Activated CD4-positive, alpha-beta T cell treated with anti-CD3 and anti-CD28 coated beads for 1 hour (primary cell): ENCODE measurements at places on chromosomes 1 and 21.

DNA sequence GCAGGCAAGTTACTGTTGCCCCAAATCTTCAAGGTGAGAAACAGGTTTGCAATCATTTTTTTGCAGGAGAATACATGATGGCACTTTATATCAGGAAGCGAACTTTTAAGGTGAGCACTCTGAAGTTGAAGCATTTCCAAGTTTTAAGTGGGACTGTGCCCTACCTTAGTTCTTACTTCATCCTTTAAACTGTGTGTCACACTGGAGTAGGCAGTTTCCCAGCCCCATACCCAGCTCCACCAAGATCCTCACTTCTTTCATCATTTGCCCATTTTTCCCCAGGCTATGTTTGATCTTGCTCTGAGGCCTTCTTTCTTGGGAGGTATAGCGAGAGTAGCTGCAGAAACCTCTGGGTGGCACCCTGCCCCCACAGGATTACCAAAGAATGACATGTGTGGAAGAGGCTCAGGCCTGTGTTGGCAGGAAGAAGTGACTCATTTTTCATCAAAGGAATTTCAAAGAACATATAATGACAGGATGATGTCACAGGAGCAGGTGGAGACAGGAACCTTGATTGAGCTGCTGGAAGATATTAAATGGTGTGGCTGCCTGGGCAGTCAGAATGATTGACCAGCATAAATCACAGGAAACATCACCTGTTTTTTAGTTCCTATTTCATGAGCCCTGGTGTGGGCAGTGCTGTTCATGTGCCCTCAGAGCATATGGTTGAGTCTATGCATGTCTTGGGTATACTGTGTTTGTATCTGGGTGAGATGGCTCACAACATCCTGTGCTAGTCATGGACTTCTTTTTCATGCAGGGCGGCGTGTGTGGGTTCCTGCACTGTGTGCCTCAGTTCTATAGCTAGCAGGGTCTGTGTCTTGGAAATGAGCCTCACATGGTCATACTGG is 20.8 kb upstream of the MACF1 start:
- peak; percentile 79 for DNase-seq

- DNase-seq: no peak
These were observed 14.3 kb downstream of the SLC2A1 start for GRCh38 chr1:42944246-42944928.

- DNase-seq: no peak
These were observed 135.9 kb downstream of the HHAT start for GRCh38 chr1:210464519-210465039.

GRCh38 chr1:19312782-19313635 is 883 bp downstream of the SLC66A1 start:
- no peak for DNase-seq

DNA sequence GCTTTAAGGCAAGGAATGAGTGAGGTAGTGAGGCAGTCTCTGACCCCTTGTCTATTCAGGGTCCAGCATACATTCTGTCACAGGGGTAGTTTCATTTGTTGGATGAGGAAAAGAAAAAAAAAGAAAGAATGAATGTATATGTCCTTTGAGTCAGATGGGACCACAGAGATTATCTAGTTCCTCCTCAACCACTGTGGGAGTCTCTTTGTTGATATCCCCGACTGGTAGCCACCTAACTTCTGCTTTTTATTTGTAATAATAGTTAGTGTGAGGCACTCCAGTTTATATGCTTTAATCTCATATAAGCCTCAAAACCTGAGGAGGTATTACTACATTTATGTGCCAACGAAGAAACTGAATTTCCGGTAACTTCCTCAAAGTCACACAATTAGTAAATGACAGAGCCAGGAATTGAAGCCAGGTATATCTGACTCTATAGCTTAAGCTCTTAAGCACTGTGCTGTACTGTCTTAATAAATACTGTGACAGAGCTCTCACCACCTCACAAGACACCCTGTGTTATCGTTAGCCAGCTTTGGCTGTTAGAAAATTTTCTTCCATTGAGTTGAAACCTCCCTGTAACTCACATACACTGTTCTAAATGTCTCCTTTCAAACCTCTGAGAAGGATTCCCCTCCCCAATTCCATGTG is 82.2 kb downstream of the MDM4 start:
- no peak for DNase-seq

DNA sequence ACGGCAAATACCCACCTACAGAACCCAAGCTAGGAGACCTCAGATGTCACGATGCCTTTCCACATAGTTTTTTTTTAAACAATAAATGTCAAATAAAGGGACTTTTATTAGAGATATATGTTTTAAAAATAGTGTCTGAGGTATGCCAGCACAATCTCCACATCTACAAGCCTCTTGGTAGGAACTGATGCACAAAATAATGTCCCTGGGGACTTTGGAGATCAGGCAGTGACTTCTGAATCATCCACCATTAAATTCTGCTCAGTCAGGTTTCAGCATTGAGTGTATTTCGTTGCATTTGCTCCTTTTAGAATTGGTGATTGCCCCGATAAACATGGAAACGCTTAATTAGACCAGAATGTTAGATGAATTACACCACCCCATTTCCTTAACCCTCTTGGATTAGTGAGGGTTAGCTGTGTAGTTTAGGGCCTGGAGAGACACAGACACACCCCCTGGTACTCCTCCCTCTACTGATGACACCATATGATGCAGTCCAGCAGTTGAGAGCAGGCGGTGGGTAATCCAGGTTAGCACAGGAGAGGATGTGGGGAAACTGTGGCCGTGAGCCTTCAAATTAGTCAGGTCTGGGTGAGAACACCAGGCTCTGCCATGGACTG is 33.6 kb downstream of the LGR6 start:
- DNase-seq: no peak

- no peak for DNase-seq
These were observed 23.0 kb upstream of the EPHA8 start for GRCh38 chr1:22540337-22540736.

DNA sequence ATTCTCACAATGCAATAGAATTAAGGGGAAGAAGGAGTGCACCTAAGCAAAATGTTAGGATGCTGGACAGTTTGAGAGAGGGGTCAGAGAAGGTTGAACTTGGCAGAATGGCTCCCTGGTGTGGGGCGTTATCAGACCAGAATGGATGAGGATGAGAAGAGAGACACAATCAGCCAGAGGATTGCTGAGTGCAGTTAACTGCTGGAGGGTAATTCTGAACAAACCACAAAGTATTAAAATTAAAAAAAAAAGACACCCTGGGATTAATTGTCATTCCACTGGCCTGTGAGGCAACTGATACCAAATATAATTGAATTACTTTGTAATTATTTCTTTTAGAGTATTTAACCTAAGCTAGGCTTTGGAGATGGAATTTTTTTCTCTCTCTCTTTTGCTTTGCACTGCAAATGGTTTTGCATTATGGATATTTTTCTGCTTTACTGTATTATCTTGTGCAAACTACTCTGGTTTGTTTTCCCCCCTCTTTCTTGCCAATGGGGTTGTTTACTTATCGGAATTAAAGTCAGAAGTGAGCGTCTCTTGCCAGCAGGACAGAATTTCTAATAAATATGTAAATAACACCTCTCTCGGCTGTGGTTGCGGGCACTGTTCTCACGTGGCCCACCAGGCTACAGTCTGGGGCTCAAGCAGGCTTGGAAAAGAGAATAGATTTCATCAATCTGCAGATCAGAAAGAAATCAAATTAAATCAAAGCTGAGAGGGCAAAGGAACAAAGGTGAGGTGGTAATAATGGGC is 572.9 kb upstream of the CAMK1G start:
- DNase-seq: no peak

GRCh38 chr1:43241413-43241836 is 28.4 kb upstream of the TMEM125 start:
- no peak for DNase-seq

DNA sequence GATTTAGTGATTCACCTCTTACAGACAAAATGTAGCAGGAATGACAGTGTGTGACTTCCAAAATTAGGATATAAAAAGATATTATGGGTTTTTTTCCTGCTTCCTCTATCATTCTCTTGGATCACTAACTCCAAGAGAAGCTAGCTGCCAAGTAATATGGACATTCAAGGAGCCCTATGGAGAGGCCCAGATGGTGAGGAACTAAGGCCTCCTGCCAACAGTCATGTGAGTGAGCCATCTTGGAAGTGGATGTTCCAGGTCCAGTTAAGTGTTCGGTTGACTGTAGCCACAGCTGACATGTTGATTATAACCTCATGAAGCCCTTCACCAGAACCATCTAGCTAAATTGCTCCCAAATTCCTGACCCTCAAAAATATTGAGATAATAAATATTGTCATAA is 38.8 kb downstream of the CD160 start:
- DNase-seq: no peak

DNA sequence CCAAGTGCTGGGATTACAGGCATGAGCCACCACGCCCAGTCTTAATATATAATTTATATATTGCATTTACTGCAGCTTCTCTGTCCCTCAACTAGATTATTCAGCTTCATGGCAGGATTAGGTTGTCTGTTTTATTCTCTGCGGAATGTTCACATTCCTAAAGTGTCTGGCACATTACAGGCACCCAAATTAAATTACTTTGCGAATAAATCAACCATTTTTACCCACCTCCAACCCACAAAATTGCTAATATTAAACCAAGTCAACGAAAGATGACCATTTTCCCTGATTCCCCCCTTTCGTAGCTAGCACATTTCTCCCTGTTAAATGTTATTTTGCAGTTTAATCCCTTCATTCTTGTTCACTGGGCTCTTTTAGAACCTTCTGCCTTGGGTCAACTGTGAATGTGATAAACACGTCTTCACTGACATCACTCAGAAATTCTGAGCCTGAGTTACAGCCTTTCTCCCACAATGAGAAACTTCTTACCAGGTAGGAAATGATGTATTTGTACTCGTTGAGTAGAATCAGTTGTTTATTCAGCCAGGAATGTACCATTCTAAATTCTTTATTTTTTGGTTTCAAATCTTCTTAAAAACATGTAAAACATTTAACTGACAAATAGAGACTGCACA is 35.9 kb downstream of the THAP3 start:
- no peak for DNase-seq

DNA sequence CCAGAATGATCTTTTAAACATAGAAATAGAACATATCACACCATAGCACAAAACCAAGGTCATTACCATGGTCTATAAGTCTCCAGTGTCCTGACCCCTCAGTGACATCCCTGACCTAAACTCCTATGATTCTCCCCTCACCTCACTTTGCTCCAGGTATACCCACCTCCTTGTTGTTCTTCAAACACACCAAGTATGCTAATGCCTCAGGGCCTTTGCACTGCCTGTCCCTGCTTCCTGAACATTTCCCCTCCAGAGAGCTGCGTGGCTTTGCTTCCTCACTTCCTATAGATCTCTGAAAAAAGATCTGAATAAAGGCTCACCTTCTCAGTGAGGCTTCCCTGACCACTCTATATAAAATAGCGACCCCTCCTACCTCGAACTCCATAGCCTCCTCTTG is 1.1 kb downstream of the GOLT1A start:
- no peak for DNase-seq

GRCh38 chr1:177273141-177273540 is 102.4 kb downstream of the BRINP2 start:
- DNase-seq: no peak

DNA sequence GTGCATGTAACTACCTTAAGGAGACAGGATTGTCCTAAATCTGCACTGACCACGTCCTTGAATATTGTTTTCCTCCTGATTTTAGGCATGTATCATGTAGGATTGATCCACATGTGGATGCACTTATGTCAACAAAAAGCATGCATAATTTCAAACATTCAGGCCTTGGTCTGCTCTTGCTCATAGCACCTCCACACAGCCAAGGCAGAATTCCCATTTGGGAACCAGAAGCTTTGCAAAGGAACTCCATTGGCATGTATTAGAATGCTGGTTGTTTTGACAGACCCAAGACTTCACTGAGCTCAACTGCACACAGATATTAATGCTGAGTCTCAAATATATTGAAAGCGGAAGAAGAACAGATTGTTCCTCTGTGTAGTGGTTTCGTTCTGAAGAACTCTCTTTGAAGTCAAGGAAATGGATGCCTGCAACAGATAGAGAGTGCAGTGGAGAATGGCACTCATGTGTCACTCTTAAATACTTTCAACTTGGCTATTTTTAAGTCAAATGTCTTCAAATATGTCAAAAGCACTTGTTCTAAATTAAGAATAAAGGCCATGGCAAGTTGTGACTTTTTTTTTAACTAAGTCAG is 387.6 kb downstream of the LTN1 start:
- DNase-seq: no peak

GRCh38 chr1:212463565-212464285 is 31.0 kb downstream of the NENF start:
- no peak for DNase-seq

DNA sequence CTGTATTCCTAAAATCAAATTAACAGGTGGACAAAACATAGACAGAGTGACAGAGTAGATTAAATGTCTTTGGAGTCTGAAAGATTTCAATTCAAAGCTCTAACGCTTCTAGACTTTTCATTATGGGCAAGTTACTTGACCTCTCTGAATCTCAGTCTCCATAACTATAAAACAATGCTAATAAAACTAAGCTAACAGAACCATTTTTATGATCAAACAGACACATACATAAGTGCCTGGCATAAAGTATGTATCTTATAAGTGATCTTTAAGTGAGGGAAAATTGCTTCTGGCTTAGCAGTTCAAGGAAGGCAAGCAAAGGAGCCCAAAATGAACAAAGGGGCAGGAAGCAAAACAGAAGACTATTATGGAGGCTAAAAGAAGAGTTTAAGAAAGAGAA is 216.8 kb upstream of the TNR start:
- DNase-seq: no peak

DNA sequence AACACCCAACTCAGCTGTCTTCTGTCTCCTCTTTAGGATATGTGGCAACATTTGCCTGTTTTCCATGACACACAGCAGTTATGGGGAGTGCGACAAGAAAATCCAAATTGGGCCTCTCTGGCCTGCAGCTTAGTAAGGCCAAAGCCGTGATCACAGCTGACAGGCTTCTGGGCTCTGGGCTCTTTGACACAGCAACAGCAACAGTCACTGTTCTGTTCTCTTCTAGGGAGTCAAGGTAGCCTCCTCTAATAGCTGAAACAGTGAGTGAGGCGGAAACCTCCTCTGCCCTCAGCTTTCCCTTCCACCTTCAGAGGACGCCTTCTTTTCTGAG is 19.0 kb downstream of the CLCA1 start:
- DNase-seq: no peak

- no peak for DNase-seq
These were observed 9.9 kb downstream of the MYOM3 start for GRCh38 chr1:24101796-24102586.

- no peak for DNase-seq
These were observed 5.9 kb upstream of the RBBP5 start for GRCh38 chr1:205127646-205128045.

DNA sequence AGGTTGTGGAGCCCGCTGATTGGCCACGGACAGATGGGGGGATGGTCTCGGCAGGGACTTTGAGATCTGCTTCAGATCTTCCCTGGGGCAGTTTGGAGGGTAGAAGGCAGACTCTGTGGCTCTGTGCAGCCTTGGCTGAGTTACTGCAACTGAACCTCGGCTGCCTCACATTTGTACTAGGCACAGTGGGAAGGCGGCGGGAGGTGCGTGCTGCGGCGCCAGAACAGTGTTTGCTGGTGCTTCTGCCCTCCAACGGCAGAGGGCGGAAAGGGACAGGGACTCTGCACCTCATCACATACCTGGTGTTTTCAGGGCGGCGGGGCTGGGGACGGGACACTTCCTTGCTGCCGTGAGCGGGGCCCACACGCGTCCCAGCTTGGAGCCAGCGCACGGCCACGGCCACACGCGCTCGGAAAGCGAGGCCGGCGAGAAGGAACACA is 26.2 kb downstream of the SLC66A1 start:
- DNase-seq: no peak
